Stimulated activated CD4-positive, alpha-beta T cell treated with anti-CD3 and anti-CD28 coated beads, Interleukin-1b, Interleukin-23, amount 100 ng/mL, for 1 hour (primary cell): ENCODE measurements at places on chromosomes 5 and 9.

- no peak for DNase-seq
These were observed 44.5 kb downstream of the CCDC125 start for GRCh38 chr5:69288069-69288468.

DNA sequence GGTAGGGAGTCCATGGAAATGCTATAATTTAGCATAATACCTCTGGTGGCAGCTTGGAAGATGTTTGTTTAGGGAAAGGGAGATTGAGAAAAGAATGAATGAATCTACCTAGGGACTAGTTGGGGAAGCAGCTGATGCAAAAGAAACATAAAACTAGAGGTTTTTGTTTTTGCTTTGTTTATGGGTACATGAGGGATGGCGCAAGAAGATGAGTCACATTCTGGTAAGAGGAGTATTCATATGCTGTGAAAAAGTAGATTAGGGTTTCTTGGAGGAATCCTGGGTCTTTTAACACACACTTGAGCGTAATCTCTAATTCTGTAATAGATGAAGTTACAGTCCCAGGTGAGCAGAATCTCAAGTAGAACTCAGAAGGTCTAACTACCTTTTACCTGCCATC lies 17.1 kb downstream of the C9orf43 start:
- no peak for DNase-seq

DNA sequence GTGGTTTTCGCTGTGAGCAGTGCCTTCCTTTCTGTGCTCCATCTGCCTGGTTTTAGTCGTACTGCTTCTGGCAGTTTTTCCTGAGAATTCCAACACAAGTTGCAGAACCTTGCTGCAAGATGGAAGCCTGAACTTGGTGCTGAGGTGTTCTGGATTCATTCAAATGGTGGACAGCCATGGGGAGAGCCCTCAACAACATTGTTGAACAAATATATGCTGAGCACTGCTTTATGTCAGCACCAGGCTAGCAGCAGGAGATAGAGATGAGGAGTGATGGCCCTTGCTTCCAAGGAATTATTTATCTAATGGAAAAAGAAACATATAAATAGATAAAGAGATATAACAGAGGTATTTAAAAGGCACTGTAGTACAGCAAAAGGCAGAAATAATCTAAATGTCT lies 7.3 kb upstream of the RPS6 start:
- no peak for DNase-seq

- DNase-seq = no peak
These were observed 765.3 kb upstream of the ADAMTS16 start for GRCh38 chr5:4374866-4375265.

DNA sequence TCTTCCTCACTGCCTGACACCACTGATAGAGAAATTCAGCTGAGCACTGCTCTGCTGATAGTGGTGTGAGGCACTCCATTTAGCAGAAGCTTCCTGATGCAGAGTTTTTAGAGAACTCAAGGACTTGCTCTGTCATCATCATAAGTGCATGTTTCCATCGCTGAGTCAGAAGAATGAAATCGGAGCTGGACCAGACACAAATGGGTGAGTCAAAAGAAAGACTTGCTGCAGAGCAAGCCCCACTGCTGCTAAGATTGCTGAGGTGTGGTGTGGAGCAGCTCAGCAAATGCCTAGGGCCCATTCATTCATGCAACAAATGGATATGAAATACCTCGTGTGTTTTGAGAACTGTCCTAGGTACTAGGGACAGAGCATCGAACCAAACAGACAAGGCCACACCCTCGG lies 410.2 kb upstream of the SLC30A5 start:
- DNase-seq = no peak

- no peak for DNase-seq
These were observed 563.7 kb upstream of the DAP start for GRCh38 chr5:11324521-11325289.

- DNase-seq = no peak
These were observed 684 bp downstream of the TOR1B start for GRCh38 chr9:129803676-129804060.

DNA sequence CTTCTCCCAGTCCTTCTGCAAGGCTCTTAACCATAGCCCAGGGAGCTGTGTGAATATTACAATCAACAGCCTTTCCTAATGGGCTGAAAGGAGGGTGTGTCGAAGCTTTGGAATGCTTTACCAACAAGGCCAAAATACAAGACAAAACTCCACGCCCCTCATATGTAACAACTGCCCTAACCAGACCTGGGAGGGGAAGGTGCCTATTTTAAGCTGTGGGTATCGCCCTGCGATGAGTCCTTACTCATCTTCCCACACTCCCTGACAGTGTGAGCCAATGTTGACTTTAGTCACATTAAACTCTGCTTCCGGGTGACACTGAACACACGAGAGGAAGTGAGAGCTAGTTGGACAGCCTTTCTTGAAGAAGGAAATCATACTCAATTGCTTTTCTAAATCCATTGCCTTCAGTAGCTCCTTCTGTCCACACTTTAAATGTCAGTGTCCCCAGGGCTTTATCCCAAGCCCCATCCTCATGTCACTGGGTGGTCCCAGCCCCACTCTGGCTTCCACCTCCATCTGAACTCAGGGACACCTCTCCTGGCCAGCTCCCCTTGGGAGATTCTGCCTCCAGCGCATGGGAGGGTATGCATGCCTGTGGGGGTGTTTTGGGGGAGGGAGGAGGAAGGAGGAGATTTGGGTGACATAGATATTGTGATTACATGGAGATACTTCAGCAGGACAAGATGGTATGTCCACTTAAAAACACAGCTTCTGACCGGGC lies 6.5 kb upstream of the TBC1D9B start:
- DNase-seq = no peak

DNA sequence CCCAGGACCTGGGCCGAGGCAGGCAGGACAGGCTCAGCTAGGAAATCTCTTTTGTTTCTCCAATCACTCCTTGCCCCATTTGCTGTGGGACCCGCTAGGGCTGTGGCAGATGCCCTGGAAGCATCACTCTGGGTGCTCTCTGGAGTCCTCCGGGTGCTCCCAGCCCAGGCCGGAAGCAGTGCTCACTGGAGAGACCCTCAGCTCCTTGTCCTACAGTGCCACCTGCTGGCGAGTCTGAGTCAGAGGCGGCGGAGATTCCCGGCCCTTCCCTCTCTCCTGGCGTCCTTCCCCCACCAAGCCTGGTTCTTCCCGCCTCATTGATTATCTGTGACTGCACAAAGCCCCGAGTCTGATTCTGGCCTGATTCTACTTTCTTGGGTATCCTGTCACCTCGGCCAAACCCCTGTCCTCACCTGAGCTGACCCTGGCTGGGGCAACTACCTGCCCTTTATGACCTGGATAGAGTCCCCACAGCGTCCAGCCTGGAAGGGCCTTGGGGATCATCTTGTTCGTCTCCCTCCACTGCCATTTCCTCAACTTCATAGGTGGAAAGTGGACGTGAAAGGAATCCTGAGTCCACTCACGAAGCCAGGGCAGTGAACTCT lies 7.3 kb upstream of the BARHL1 start:
- DNase-seq = no peak

- no peak for DNase-seq
These were observed 153.7 kb upstream of the GRAMD2B start for GRCh38 chr5:126269511-126269910.

DNA sequence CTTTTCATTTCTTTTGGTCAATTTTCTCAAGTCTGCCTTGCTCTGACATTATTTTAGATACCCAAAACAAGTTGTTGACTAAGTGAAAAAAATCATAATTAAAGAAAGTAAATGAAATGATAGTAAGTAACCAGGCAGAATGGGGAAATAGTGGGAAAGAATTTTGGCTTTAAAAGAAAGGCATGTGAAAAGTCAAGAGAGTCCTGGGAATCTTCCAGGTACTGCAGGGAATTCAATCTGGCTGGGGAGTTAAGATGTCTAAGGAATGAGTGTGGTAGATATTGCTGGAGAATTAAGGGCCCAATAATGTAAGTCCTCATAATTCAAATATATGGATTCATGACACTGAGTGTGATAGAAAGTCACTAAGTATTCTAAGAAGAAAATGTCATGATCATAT lies 123.1 kb upstream of the PAPPA start:
- no peak for DNase-seq

DNA sequence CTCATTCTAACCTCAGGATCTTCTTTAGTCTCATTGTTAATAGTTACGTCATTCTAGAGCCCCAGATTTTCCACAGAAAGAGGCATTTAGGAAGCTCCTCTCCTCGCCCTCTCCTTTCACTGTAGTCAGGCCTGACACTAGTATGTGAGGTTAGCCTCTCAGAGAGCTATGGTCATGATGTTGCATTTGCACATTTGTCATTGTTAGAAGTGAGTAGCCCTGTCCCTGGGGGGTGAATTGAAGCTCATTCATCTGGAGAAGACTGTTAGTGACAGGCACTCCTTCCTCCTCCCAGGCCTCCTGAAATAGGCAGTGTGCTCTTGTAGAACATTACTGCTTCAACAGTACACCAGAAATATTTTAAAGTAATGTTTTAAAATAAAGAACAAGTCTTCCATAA lies 26.6 kb upstream of the LRRTM2 start:
- DNase-seq = no peak

DNA sequence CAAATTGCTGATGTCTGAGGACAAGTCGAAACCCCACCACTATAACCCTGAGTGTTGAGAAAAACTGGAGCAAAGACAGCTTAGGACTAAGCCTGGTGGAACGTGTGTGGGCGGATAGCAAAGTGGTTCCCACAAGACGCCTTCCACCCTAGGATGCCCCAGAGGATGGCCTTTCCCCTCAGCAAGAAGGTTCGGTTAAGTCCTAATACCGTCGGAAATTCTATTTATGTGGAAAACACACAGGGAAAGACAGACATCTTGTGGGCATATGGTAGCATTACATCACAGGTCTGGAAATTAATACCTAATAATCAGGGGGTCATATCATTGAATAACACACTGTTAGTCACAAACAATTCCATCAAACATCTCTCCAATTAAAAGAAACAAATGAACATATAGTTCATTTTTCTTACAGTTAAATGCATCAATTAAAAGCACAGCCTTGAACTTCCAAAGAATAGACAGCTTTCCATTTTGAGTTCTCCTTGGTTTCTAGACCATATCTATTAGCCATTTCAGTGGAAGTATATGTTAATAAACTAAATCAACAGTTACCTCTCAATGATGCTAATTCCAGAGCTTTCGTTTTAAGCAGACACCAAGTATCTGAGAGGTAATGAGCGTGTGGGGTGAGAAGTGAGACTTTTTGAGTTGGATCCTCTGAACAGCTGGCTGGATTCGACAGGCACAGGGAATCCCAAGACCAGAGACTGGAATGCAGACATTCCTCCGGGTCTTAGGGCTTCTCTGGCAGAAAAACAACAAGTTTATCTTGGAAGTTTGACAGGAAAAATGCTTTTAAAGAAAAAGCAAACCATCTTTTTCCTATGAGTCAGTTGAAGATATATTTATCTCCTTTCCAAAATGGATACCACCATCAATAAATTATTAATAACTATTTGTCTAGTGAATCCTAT lies 2.9 kb upstream of the ICE1 start:
- no peak for DNase-seq

DNA sequence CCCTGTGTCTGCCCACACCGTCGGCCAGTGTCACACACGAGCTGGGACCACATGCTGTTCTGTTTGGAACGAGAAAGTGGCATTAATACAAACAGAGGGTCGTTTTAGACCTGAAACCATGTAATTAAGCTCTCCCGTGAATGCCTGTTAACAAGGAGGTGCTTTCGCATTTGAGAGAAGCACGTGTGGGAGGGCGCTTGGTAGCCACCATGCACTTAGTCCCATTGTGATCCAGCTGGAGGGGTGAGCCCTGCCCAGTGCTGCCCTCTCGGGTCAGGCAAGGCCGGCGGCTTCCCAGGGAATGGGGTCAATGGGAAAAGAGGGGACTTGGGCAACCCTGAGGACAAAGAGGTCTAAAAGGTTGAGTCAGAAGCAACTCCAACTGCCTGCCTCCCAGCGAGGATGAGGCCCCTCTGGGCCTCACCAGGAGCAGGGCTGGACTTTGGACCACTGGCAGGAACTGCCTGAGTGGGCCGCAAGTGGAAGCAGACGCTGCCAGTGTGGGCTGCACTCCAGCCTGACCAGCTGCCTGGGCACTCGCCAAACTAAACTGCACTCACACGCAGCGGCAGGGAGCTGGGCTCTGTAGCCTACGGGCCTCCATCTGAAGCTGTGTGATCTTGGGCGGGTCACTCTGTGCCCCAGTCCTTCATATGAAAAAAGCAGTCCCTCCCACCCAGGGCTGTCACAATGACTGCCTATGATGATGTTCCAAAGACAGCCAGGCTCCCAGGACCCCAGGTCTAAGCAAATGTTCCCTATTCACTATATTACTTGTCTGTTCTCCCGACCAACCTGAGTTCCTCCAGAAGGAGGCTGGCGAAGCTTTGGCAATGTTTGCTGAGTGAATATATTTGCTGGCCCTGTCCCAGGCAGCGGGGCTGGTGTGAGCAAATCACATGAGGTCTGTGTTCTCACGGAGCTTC lies 195.7 kb downstream of the CDK5RAP2 start:
- DNase-seq = no peak

DNA sequence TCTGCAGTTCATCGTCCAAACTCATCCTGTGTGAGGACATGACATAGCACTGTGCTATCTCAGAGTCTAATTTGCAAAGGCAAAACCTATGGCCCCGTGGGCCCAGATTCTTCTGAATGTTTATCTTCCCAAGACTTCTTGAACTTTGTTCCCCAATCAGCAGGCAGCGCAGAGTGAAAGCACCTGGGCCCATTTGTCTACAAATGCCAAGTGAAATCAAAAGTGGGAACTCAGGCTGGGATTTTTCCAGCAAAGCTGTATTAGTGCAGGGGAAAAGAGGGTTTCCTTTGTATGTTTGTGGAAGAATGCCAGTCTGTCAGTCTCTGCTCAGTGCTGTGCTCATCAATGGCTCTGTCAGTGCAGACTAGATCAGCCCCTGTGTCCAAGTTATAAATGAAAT lies 55.8 kb downstream of the FOXD1 start:
- DNase-seq = no peak

GRCh38 chr9:22373636-22374035 lies 73.0 kb upstream of the DMRTA1 start:
- no peak for DNase-seq

- DNase-seq = no peak
These were observed 18.4 kb upstream of the RARS1 start for GRCh38 chr5:168467755-168468330.

DNA sequence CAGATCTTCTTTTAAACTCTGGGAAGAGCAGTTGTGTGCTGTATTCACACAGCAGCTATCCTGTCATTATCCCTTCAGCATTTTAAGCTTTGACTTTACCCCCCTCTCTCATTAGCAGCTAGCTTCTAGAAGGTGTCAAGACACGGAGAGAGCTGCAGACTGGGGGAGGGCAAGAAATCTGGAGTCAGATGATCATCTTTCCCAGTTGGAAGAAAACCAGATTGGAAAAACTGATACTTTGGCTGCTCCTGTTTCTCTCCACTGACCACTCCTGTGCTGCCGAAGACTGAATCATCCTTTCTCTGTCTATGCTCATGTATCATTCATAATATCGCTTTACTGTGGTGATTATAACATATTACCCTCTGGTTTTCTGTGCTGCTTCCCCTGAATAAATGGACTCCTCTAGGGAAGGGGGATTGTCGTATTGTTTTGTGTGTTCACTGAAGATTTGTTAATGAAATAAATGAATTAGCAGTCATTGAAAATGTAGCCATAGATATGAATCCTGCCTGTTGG lies 75.1 kb downstream of the SH3GL2 start:
- no peak for DNase-seq

- DNase-seq = no peak
These were observed at the start of gene CFAP90 for GRCh38 chr5:7850395-7851239. TSS of gene CFAP90 (minus strand) at chr5:7851133. CDS start at chr5:7851021, 112 bp downstream.
